ENCODE measurements at places on chromosomes 6 and 20.

DNA sequence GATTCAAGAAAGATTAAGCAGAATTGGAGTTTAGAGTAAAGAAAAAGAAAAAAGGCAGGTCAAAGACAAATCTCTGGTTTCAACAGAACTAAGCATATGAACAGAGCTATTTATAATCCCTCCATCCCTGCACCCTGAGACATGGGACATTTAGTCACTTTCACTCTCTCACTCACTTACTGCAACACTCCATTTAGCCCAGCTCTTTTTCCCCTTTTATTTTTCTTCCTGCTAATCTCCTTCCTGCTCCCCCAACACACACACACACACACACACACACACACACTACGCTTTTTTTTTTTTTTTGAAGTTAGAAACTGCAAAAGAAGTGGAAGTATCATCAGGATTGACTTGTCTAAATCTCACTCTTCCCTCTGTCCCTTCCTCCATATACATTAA lies 45.1 kb upstream of the TBC1D7 start:
- DNase-seq = no peak

- no peak for DNase-seq
Measured at GRCh38 chr6:118252474-118252873, 295.6 kb upstream of the PLN start.

GRCh38 chr6:37218061-37218460 lies 39.5 kb upstream of the TBC1D22B start:
- no peak for DNase-seq

GRCh38 chr20:33033381-33033780 lies 1.9 kb downstream of the BPIFB6 start:
- no peak for DNase-seq

GRCh38 chr20:11091511-11091910 lies 417.7 kb upstream of the JAG1 start:
- no peak for DNase-seq

DNA sequence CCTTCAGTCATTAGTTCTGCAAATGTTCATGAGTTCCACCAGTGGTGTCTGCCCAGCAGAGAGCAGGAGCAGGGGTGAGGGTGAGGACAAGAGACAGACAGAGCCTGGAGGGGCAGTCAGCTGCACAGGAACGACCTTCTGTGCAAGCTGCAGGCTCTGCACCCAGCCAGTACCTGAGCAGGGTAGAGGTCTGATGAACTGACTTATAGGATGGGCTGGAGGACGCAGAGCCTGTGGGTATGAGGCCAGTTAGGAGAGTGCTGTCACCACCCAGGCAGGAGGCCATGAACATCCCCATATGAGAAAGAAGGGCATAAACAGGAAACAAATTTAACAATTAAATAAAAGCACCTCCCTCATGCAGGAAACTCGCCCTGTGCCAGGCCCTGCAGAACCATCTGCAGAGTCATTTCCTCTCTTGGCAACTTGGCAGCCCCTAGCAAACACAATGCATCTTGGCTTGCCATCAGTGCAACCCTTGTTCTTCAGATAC lies 17.9 kb downstream of the C6orf15 start:
- DNase-seq = no peak

DNA sequence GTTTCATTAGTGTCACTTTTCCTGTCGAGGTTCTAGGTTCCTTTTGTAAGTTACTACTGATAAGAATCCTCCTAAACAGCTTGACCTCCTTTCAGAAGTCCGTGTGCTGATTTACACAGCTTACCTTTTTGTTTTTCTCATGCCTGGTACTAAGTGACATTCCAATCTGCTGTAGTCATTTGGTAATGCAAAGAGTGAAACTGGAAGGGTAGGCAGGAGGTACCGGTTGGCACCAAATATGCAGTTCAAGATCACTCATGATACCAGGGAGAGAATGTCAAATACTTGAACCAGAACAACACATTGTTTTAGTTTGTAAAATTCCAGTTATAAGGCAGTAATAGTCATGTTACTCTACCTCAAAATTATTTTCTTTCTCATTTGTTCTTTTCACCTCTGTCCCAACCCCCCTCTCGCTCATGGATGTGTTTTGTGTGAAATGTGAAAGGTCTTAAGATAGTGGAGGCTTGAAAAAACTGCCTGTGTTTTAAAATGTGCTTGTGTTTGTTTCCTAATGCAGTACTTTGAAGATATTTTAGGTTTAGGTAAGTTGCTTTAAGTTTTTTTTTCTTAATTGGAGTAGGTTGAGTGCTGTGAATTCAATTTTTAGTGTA lies 23.2 kb downstream of the AFDN start:
- DNase-seq = no peak

DNA sequence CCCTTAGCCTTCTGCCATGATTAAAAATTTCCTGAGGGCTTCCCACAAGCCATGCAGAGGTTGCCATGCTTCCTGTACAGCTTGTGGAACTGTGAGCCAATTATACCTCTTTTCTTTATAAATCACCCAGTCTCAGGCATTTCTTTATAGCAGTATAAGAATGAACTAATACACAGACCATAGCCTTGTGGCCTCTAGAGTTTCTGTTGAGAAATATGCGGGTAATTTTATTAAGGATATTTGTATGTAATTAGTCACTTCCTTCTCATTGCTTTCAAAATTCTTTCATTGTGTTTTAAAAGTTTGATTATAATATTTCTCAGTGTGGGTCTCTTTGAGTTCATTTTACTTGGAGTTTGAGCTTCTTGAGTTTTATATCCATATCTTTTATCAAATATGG lies 484.9 kb downstream of the COL12A1 start:
- DNase-seq = no peak

DNA sequence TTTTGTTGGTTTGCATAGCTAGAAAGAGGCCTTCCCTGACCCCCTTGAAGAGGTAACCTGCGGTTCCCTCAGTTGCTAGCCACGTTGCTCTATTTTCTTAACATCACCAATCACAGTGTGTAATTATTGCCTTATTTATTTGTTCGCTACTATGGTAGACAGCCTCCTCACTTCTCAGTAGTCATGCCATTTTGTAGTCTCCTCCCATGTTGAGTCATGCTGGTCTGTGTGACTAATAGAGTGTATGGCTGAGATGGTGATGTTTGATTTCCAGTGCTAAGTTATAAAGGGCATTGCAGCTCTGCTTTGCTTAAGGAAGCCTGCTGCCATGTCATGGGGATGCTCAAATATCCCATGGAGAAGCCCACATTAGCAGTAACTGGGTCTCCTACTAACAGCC lies 236.6 kb upstream of the CHD6 start:
- no peak for DNase-seq

- no peak for DNase-seq
Measured at GRCh38 chr20:25150016-25150415, 45.5 kb upstream of the ENTPD6 start.

- no peak for DNase-seq
Measured at GRCh38 chr6:105041880-105042279, 85.0 kb downstream of the LIN28B start.

DNA sequence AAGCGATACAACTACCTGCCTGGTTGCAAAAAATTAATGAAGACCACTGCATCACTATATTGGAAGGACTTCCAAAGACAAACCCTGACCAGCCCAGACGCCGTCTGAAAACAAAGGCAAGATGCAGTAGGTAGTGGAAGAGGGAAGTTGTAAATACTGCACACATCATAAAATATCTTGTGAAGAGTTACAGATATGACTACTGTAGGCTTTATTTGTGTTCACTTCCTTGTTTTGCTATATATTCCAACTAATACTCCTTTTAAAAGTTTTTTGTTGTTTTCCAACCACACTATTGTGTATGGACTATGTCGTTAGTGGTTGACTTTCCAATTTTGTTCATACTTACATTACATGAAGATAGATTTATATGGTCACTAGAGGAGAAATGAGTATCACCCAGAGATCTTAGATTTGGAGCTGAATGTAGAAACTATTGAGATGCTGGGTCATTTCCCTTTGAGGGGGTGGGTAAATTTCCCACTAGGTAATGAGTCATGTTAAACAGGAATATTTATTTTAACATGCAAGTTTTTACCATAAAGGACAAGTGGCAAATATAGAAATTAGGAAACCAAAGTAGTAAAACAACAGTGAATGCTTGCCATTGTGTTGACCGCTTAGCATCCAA lies 16.6 kb upstream of the TXLNB start:
- DNase-seq = no peak

Data from frontal cortex (tissue), 4 donors.